Stomach (tissue), 19 donors: ENCODE measurements at places on chromosomes 1 and 21. TPM values are rescaled to one million over a fixed set of nuclear protein-coding genes. Genes with fewer than 3 reads are reported as not detected.
A peak's percentile ranks its signal among the peaks of the same experiment; 100 is the strongest.

The SPRR5 gene
- polyA plus RNA-seq, result 1.0 TPM

The POU2F1 gene
- 1.7 TPM for polyA plus RNA-seq

- no peaks in the 10 kb centered on the region for H3K4me1 ChIP-seq
- H3K27ac ChIP-seq, result no peak overlapping the region
- no peak for DNase-seq
- H3K27me3 ChIP-seq, result no peaks in the 10 kb centered on the region
- H3K36me3 ChIP-seq, result no peaks in the 10 kb centered on the region
Measured at GRCh38 chr1:18569811-18570545, 60.7 kb upstream of the PAX7 start.

- no peak overlapping the region for H3K27ac ChIP-seq
- no peaks in the 10 kb centered on the region for H3K27me3 ChIP-seq
- H3K4me1 ChIP-seq, result no peaks in the 10 kb centered on the region
- H3K36me3 ChIP-seq, result peaks cover 15% of the 10 kb centered on the region
Measured at GRCh38 chr1:245901037-245901436, 606.0 kb downstream of the SMYD3 start.

DNA sequence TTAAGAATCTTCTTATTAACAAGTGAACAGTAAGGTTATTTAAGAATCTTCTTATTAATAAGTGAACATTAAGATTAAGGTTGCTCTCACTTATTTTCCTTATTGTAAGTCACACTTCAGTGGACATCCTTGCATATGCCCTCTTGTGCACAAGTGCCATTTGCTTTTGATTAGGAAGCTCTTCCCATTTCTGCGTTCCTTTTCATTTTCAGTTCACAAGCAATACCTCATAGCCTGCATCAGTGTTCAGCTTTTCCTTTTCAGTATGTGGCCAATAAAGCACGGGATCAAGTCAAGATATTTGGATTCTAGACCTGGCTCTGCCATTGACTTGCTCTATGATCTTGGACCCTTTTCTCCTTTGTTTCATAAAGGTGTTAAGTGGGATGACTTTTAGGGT is 158.7 kb downstream of the DISP1 start:
- no peak overlapping the region for H3K27ac ChIP-seq
- DNase-seq, result no peak
- no peaks in the 10 kb centered on the region for H3K27me3 ChIP-seq
- no peak overlapping the region for H3K4me3 ChIP-seq
- no peaks in the 10 kb centered on the region for H3K36me3 ChIP-seq
- H3K4me1 ChIP-seq, result peaks cover 18% of the 10 kb centered on the region

- H3K4me3 ChIP-seq, result no peak overlapping the region
- no peak overlapping the region for H3K27ac ChIP-seq
- peaks cover 13% of the 10 kb centered on the region for H3K4me1 ChIP-seq
- H3K27me3 ChIP-seq, result no peaks in the 10 kb centered on the region
- DNase-seq, result no peak
Measured at GRCh38 chr21:39077876-39078275, 105.4 kb downstream of the PSMG1 start.

DNA sequence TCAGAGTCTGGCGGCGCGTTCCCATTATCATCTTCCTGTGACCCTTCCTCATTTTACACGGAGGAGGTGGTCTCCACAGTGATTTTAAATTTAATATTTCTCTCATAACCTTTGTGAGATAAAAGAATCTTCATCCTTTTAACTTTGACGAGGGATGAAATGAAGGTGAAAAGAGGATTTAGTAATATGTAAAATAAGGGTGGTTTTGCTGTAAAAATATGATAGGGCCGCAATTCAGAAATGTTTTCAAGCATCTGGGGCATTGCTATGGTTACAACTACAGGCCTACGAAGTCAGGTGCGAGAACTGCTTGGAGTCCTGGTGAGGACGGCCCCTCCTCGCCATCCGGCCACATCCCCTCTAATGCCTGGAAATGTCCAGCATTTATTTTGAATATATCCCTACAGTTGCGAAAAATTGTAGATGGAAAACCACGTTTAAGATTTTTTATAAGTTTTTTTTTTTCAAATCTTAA is 422 bp upstream of the RSBN1 start:
- DNase-seq, result peak; percentile 74
- peak overlapping the region; percentile 92 for H3K4me3 ChIP-seq
- no peaks in the 10 kb centered on the region for H3K36me3 ChIP-seq
- peak overlapping the region; percentile 99 for H3K27ac ChIP-seq

GRCh38 chr1:229264068-229264467 is 6.8 kb upstream of the RAB4A start:
- H3K4me3 ChIP-seq, result no peak overlapping the region
- no peaks in the 10 kb centered on the region for H3K27me3 ChIP-seq
- DNase-seq, result no peak
- no peak overlapping the region for H3K27ac ChIP-seq
- H3K4me1 ChIP-seq, result no peaks in the 10 kb centered on the region

DNA sequence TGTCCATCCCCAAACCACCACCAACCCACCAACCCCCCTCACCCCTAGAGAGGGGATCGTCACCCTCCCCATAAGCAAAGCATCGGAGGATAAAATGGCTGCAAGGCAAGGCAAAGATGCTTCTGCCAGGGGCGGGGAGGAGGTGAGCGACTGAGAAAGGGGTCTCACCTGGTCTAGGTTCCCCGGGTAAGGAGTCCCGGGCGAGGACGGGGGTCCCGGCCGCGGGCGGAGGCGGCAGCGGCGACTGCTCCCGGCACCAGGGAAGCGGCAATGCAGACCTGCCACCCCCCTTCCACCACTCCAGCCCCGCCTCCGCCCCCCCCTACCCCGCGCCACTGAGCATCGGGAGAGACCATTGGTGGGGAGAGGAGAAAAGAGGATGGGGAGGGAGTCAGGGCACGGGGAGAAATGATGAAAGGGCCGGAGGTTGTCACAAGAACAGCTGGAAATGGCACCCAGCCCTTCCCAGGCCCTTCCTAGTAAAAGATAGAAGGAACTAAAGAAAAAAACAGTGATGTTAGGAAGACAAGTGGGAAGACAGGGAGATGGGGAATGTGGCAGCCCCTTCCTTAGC is at the start of gene SV2A:
TSS of gene SV2A (minus strand) at position 274 of the 574 bp plus-strand sequence. CDS start 4,004 bp downstream, outside the sequence.
- H3K36me3 ChIP-seq, result peaks cover 4% of the 10 kb centered on the region
- H3K27me3 ChIP-seq, result no peaks in the 10 kb centered on the region
- DNase-seq, result peak; percentile 29
- H3K4me3 ChIP-seq, result peak within 1 kb of the TSS; percentile 47

DNA sequence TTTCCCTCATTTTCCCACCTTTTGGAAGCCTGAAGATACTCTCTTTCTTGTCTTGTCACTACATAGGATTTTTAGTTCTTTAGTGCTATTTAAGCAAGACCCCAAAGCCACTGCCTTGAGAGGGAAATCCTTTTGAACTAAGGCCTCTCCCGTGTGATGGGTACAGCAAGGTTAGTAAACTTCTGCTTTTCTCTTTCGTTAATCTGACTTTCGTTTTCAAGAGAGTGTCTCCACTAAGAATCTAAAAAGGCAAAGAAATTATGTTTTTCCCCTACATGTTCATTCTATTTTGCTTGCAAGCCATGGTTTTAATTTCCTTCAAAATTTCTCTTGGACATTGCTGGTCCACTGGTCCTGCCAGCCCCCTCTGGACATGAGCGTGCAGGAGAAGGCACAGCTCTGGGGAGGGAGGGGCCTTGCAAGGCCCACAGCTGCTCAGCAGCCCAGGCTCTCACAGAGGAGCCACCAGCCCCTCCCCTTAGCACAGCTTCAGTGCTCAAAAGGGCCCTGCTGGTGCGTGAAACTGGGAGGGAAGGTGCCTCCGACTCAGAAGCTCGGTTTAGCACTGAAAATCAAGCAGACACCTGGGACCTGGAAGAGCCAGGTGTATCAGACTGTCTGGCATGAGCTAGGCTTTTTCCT is 210.9 kb upstream of the GALNT2 start:
- H3K4me3 ChIP-seq, result no peak overlapping the region
- peak overlapping the region; percentile 23 for H3K27ac ChIP-seq
- no peaks in the 10 kb centered on the region for H3K4me1 ChIP-seq

DNA sequence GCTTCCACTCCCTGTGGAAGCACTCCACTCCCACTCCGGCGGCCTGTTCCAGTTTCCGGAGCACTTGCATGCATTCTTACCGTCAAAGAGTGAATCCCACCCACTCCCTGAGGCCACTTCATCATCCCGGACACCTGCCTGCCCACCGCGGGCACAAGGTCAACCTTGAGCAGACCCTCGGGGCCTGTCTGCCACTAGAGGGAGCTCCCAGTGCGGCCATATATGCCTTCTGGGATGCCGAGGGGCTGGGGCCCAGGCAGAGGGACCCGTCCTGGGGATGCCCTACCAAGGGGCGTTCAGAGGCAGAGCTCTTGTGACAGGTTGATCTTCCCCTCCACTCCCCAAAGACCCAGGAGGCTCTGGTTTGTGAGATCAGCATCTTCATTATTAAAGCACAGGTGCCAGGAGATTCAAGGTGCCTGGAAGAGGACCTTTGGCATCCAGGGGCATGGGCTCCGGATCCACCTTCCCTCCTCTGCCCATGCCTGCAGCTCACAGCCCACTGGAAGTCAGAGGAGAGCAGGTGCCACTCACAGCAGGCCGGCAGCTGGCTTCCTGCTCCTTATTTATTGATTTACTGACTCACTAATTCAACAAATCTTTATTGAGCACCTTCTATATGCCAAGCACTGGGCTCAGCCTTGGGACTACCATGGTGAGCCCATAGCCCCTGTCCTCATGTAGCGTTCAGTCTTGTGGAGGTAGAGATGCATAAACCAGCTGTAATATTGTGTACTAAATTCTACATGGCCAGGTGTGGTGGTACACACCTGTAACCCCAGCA is 47.3 kb downstream of the UBIAD1 start:
- DNase-seq, result peak; percentile 42
- no peak overlapping the region for H3K4me3 ChIP-seq

- H3K36me3 ChIP-seq, result no peaks in the 10 kb centered on the region
- H3K4me1 ChIP-seq, result no peaks in the 10 kb centered on the region
- no peak overlapping the region for H3K27ac ChIP-seq
- no peak for DNase-seq
- no peaks in the 10 kb centered on the region for H3K27me3 ChIP-seq
Measured at GRCh38 chr1:219488275-219488674, 124.6 kb downstream of the ZC3H11B start.

DNA sequence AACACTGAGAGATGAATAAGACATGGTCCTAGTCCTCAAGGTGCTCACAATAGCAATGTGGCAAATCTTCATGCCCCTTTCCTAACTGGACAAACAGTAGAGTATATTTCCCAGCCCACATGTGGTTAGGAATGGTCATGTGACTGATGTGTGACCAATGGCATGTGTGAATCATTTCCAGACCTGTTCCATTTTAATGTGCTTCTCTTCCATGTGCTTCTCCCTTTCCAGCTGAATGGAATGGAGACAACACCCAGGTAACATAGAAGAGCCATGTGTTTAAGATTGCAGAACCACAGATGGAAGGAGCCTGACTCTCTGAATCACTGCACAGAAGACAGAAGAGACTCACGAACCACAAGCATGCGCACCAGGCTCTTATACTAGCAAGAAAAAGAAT is 409.9 kb upstream of the NFIA start:
- no peaks in the 10 kb centered on the region for H3K27me3 ChIP-seq
- no peaks in the 10 kb centered on the region for H3K36me3 ChIP-seq
- no peaks in the 10 kb centered on the region for H3K4me1 ChIP-seq
- no peak for DNase-seq
- no peak overlapping the region for H3K27ac ChIP-seq
